Activated CD4-positive, alpha-beta T cell treated with anti-CD3 and anti-CD28 coated beads for 24 hours (primary cell): ENCODE measurements at places on chromosomes 3 and 15.

GRCh38 chr3:32200490-32200889 is 38.0 kb upstream of the CMTM8 start:
- DNase-seq, result no peak

- no peak for DNase-seq
Measured at GRCh38 chr3:129228891-129229585, 20.4 kb upstream of the COPG1 start.

GRCh38 chr3:152445212-152445611 is 176.5 kb downstream of the MBNL1 start:
- DNase-seq, result no peak

- DNase-seq, result no peak
Measured at GRCh38 chr3:97899331-97899730, 72.9 kb downstream of the RIOX2 start.

DNA sequence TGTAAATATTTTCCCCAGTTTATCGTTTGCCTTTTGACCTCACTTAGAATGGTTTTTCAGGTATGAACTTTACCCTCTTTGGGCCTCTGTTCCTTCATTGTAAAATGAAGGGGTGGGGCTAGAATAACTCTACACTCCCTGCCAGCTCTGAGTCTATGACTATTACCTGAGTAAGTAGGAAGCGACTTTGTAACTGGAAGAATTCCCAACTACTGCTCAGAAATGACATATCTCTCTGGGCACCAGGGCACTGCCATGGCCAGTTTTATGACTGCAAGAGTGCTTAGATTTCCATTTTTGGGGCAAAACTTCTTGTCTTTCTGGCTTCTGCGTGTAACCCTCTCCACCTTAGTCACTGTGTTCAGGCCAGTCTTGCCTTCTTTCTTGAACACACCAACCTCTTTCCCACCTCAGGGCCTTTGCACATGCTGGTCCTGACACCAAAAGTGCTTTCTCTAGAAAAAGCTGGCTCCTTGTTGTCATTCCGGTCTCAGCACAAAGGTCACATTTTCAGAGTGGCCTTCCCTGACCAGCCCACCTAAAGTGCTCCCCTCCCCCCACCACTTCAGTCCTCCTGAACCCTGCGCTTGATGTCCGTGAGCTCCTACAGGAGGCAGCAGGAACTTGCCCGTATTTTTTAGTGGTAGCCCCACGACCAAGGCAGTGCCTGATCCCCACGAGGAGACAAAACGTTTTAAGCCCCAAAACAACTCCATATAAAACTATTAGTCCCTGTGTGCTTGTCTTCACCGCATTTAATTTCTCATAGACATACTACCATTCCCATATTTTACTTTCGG is 25.6 kb downstream of the CDCP1 start:
- no peak for DNase-seq

DNA sequence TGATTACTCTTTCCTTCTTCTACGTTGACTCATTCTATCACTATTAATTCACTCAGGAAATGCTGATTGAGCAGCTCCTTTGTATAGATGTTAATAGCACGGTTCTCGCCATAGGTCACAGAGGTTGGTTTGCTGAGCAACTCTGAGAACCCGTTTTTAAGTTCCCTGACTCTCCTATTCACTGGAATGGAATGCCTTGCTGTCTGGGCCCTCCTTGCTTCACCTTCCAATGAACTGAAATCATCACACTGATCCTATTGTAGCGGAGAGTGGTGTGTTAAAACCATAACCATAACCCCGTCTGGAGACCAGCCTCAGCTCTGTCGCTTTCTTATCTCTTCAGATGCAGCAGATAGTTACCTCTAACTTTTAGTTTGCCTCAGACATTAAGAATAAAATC is 323.6 kb downstream of the GABRB3 start:
- no peak for DNase-seq
